HFFc6 (cell line): ENCODE measurements at places on chromosomes 1 and 21.

DNA sequence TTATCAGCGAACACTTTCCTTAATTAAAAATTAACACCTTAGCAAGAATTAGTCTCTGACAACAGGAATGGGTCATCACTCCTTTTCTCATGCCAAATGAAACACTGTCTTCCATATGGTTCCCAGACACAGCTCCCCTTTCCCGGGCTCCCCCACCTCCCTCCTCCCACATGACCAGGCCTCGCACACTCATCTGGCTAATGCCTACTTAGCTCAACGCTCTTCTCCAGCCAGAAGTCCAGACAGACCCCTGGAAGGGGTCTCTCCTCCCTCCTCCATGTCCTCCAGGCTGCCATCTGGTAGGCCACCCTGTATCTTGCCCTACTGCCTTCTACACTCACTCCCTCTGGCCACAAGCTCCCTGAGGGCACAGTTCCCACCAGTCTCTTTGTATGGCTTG lies 39.9 kb downstream of the KCNC4 start:
- no peaks in the 10 kb centered on the region for H3K36me3 ChIP-seq
- no peak for DNase-seq
- H3K27me3 ChIP-seq, result peaks cover 1% of the 10 kb centered on the region
- H3K4me3 ChIP-seq, result no peak overlapping the region
- peaks cover 29% of the 10 kb centered on the region for H3K4me1 ChIP-seq

DNA sequence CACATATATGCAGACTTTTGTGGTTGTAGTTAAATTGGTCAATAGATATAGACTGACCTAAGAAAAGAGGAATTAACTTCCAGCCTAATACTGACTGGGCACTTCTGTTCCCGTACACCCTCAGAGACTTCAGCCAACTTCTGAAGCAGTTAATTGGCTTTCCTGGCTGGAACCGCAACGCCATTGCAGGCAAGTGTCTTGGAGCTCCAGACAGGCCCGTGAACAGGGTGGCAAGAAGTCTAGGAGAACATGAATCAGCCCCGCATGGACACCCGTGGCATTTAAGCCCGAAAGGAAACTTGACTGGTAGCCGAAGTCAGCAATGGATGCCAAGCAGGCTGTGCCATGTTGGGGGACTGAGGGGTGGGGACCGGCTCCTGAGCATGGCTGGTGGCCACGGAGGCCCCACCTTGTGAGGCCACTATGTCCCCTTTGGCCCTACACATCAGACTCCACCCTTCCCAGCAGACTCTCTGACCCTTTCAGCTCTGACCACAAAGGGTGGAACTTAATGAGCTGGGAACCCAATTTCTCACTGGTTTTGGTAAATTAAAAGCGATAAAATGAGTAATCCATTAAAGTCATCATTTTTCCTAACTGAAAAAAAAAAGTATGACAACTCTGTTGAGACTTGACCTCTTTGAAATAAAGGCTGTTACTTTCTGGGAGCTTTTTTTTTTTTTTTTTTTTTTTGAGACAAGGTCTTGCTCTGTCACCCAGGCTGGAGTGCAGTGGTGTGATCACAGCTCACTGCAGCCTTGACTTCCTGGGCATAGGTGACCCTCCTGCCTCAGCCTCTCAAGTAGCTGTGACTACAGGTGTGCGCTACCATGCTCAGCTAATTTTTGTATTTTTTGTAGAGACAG lies 54.1 kb downstream of the RUNX1 start:
- DNase-seq, result no peak
- peaks cover 18% of the 10 kb centered on the region for H3K36me3 ChIP-seq
- H3K27me3 ChIP-seq, result no peaks in the 10 kb centered on the region
- H3K4me1 ChIP-seq, result peaks cover 46% of the 10 kb centered on the region
- no peak overlapping the region for H3K27ac ChIP-seq

DNA sequence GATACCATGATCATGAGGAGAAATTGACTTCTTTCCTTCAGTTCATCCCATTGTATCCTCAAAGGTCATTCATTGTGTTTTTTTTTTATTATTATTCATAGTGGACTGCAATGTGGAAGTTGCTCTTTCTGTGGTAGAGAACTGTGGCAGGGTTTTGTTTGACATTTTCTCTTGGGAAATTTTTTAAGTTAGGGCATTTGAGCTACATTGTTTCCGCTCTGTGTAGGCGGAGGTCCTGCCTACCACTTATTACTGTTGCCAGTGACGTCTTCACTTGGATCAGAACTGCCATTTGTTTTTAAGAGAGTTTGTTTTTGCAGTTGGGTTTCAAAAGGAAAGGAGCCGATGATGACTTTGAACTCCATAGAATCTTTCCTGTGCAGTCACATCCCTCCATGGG lies 287.4 kb upstream of the FMN2 start:
- no peak overlapping the region for H3K4me3 ChIP-seq
- H3K27me3 ChIP-seq, result no peaks in the 10 kb centered on the region; the same call in 1 of the 2 replicates
- no peak overlapping the region for H3K27ac ChIP-seq
- H3K4me1 ChIP-seq, result peaks cover 20% of the 10 kb centered on the region
- no peak for DNase-seq
- H3K36me3 ChIP-seq, result no peaks in the 10 kb centered on the region

- H3K27ac ChIP-seq, result no peak overlapping the region
- no peak for DNase-seq
- H3K36me3 ChIP-seq, result peaks cover 7% of the 10 kb centered on the region
- H3K4me3 ChIP-seq, result no peak overlapping the region
- no peaks in the 10 kb centered on the region; the same call in 1 of the 2 replicates for H3K4me1 ChIP-seq
Measured at GRCh38 chr21:28932717-28933116, 60.0 kb downstream of the LTN1 start.

GRCh38 chr1:39542924-39543323 lies 33.7 kb downstream of the PABPC4 start:
- no peaks in the 10 kb centered on the region for H3K27me3 ChIP-seq
- H3K4me1 ChIP-seq, result peaks cover 19% of the 10 kb centered on the region
- H3K27ac ChIP-seq, result no peak overlapping the region
- DNase-seq, result no peak
- peaks cover 14% of the 10 kb centered on the region; the same call in 1 of the 2 replicates for H3K36me3 ChIP-seq

- H3K4me3 ChIP-seq, result no peak overlapping the region
- H3K27ac ChIP-seq, result no peak overlapping the region
- no peaks in the 10 kb centered on the region; the same call in 1 of the 2 replicates for H3K4me1 ChIP-seq
- H3K27me3 ChIP-seq, result peaks cover 45% of the 10 kb centered on the region
- H3K36me3 ChIP-seq, result no peaks in the 10 kb centered on the region; the same call in 1 of the 2 replicates
- no peak for DNase-seq
Measured at GRCh38 chr21:44732263-44732662, 20.9 kb upstream of the TSPEAR start.

- no peaks in the 10 kb centered on the region; the same call in 1 of the 2 replicates for H3K27me3 ChIP-seq
- peak overlapping the region; percentile 86; the same call in 1 of the 2 replicates for H3K4me3 ChIP-seq
- H3K4me1 ChIP-seq, result peaks cover 45% of the 10 kb centered on the region
- no peak for DNase-seq
- H3K27ac ChIP-seq, result peak overlapping the region; percentile 86
Measured at GRCh38 chr1:206472886-206473285, 2.6 kb downstream of the IKBKE start.

DNA sequence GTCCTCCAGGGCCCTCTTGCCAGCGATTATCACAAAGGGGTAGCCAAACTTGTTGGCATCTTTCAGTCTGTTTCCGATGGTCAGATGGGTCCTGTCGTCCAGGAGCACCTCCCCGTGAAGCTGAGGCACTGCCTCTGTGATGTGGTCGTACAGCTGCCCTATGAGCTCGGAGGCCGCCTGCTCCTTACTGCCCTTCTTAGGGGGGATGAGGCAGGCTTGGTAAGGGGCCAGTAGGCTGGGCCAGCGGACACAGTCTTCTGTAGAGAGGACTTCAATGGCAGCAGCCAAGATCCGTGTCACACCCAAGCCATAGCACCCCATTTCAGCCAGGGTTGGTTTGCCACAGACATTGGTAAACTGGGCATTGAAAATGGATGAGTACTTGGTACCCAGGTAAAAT lies 6.5 kb downstream of the PARS2 start:
- H3K4me1 ChIP-seq, result peaks cover 2% of the 10 kb centered on the region
- no peaks in the 10 kb centered on the region for H3K36me3 ChIP-seq
- no peak overlapping the region for H3K27ac ChIP-seq
- no peak overlapping the region for H3K4me3 ChIP-seq
- no peak for DNase-seq

- no peak for DNase-seq
- peaks cover 8% of the 10 kb centered on the region; the same call in 1 of the 2 replicates for H3K36me3 ChIP-seq
- H3K27ac ChIP-seq, result no peak overlapping the region
- H3K27me3 ChIP-seq, result no peaks in the 10 kb centered on the region; the same call in 1 of the 2 replicates
- H3K4me3 ChIP-seq, result no peak overlapping the region
- no peaks in the 10 kb centered on the region for H3K4me1 ChIP-seq
Measured at GRCh38 chr1:14117700-14118099, 417.7 kb downstream of the PRDM2 start.

- H3K27me3 ChIP-seq, result peaks cover 2% of the 10 kb centered on the region; the same call in 1 of the 2 replicates
- DNase-seq, result no peak
- H3K27ac ChIP-seq, result no peak overlapping the region
Measured at GRCh38 chr1:50080904-50081586, 27.7 kb upstream of the ELAVL4 start.

DNA sequence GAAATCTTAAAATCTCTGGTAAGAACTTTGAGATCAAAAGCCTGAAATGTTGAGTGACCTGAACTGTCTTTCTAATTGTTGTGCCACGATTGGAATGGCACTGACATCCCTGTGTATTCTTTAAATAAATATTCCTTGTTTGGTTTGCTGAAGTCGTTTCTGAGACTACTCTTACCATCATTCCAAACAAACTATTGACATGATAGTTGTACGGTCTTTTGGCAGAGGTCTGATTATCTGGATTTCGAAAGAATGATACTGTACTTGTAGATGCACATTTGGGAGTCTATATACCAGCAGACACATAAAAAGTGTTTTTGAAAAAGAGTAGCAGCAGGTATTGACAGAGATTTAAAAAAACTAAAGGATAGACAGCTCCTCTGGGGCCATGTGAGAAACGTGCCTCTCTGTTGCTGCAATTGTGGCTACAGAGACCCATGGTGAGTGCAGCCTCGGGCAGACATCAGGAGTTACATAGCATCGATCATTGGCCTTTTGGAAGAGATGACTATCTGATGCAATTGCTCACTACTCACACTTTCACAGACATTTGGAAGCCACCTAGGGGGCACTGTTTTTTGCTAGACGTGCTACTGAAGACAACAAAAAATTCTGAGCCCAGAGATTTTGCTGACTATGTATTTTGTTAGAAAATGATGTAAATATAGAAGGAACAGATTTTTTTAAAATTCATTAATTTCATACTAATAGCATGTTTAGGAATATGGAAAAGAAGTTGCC lies 464.5 kb downstream of the KCNT2 start:
- no peaks in the 10 kb centered on the region for H3K36me3 ChIP-seq
- H3K27me3 ChIP-seq, result no peaks in the 10 kb centered on the region
- no peak overlapping the region for H3K4me3 ChIP-seq
- peaks cover 7% of the 10 kb centered on the region; the same call in 1 of the 2 replicates for H3K4me1 ChIP-seq

- peaks cover 15% of the 10 kb centered on the region for H3K27me3 ChIP-seq
- H3K4me3 ChIP-seq, result no peak overlapping the region
- H3K36me3 ChIP-seq, result no peaks in the 10 kb centered on the region; the same call in 1 of the 2 replicates
- peaks cover 12% of the 10 kb centered on the region for H3K4me1 ChIP-seq
- no peak overlapping the region for H3K27ac ChIP-seq
- no peak for DNase-seq
Measured at GRCh38 chr1:118993700-118994026, 5.5 kb upstream of the TBX15 start.

DNA sequence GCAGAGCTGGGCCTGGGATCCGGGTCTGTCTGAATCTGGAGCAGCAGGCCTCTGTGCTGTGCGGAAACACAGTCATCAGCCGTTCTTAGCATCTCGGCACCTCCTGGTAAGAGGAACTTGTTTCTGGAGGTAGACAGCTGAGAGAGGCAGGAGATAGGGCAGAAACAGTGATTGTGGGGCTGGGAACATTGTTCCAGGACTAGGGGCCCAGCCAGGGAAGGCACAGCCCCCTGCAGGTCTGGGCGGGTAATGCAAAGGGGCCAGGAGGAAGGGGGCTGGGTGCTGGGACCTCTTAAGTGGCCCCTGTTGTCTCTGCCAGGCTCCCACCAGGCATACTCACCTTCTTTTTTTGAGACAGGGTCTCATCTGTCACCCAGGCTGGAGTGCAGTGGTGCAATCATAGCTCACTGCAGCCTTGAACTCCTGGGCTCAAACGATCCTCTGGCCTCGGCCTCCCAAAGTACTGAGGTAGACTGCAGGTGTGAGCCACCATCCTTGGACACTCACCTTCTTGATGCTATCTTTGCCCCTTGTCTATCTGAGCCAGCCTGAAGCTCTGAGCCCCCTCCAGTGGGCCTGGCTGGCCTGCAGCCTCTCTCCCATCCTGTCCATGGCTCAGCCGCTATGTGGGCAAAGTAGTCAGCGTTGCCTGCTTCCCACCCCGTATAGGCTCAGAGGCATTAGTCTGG lies 134.3 kb upstream of the ZBTB40 start:
- H3K4me1 ChIP-seq, result no peaks in the 10 kb centered on the region
- no peaks in the 10 kb centered on the region for H3K36me3 ChIP-seq
- no peak for DNase-seq
- no peak overlapping the region for H3K4me3 ChIP-seq
- no peak overlapping the region for H3K27ac ChIP-seq

- peaks cover 49% of the 10 kb centered on the region for H3K27me3 ChIP-seq
- peaks cover 6% of the 10 kb centered on the region for H3K36me3 ChIP-seq
- H3K4me3 ChIP-seq, result no peak overlapping the region
- H3K27ac ChIP-seq, result no peak overlapping the region
- H3K4me1 ChIP-seq, result peaks cover 6% of the 10 kb centered on the region; the same call in 1 of the 2 replicates
Measured at GRCh38 chr1:25580927-25581326, 35.7 kb upstream of the MAN1C1 start.

DNA sequence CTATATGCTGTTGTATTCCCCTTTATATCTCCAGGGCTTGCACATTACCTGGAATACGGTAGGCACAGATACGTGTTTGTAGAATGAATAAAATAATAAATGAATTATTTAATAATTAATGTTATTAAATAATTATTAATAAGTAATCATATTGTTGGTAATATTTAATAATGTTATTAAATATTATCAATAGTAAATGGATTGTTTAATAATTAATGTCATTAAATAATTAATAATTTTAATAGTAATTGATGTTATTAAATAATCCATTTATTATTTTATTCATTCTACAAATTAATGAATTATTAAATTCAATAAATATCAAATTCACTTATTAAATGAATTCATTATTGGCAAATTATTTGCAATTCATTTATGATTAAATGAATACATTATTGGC lies 175.1 kb downstream of the MATN1 start:
- H3K4me3 ChIP-seq, result no peak overlapping the region
- peaks cover 16% of the 10 kb centered on the region for H3K27me3 ChIP-seq
- no peaks in the 10 kb centered on the region for H3K36me3 ChIP-seq

- no peak for DNase-seq
- peak overlapping the region; percentile 81 for H3K27ac ChIP-seq
- H3K27me3 ChIP-seq, result no peaks in the 10 kb centered on the region
- no peaks in the 10 kb centered on the region for H3K36me3 ChIP-seq
- peaks cover 37% of the 10 kb centered on the region for H3K4me1 ChIP-seq
Measured at GRCh38 chr1:42333662-42334239, 1.3 kb downstream of the FOXJ3 start.
